Activated CD4-positive, alpha-beta T cell treated with anti-CD3 and anti-CD28 coated beads, Interleukin-2, amount 50 U/mL, for 4 hours (primary cell): ENCODE measurements at places on chromosomes 3 and 15.

- DNase-seq, result no peak
Measured at GRCh38 chr3:106673926-106674569, 703.2 kb upstream of the CCDC54 start.

- no peak for DNase-seq
Measured at GRCh38 chr3:137081711-137082110, 123.9 kb downstream of the IL20RB start.

DNA sequence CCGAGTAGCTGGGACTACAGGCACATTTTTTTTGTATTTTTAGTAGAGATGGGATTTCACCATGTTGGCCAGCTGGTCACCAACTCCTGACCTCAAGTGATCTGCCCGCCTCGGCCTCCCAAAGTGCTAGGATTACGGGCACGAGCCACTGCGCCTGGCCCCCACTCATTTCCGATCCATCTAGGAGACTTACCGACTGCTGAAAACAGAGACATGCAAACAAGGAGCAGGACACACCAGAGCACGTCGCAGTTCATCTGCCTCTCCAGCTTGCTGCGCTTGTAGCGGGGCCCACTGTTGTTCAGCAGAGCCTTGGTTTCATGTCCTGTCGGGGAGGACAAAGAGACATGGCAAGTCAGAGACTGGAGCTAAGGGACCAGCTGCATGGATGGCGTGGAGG, 137.4 kb downstream of the ATP10A start:
- DNase-seq, result no peak

DNA sequence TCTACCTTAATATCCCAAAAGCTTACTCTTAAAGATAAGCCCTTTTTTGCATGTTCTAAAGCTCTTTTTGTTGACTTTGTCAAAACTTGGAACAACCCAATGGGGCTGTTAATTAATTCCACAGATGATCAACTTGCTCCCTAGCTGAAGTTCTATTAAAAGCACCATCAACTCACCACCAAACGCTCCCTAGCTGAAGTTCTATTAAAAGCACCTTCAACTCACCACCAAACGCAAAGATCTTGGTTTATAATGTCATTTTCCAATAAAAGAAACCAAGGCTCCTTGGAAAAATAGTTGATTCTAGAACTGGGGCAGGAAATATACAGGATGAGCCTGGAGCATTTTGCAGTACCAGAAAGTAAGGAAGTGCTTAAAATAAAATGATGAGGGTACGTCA, 122.3 kb upstream of the STT3B start:
- DNase-seq, result no peak

DNA sequence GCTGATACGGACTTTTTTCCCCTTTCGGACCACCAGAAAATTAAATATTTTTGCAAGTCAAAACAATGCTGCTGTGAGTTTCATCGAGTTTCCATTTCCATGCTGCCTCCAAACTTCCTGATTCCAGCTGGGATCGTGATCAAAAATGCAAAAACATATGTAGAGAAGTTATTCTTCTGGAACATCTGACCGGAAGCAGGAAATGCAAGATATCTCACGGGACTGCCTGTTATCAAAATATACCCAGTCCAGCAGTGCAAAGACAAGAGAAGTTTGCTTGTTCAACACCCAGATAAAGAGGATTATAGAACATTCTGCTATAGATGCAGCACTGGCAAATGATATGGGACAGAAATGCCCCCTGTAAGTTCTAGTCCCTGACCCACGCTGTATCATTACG, 726.7 kb upstream of the NR2F2 start:
- no peak for DNase-seq

GRCh38 chr15:39699516-39700374, 82.9 kb downstream of the FSIP1 start:
- DNase-seq, result no peak

DNA sequence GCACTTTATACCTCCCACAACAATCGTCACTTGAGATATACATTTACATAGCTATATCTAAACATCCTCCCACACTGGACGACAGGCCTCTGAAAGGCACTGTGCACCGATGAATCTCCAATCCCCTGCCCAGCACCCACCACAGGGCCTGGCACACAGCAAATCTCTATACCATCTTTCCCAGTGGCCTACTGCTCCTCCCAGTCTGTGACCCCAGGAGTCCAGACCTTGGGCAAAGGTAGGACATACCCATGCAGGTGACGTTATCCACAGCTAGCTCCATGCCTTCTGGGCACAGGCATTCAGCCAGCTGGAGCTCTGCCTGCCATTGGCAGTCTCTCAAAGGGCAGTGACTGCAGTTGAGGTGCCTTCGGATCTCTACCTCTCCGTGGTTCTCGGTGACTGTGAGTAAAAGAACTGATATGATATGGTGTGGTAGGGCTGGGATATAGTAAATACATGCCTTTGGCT, 5.8 kb downstream of the LTK start:
- no peak for DNase-seq

- DNase-seq, result no peak
Measured at GRCh38 chr3:39138804-39139415, 14.5 kb downstream of the CSRNP1 start.

GRCh38 chr3:160127308-160127707, 97.9 kb upstream of the C3orf80 start:
- DNase-seq, result no peak

GRCh38 chr3:178665747-178666146, 129.5 kb downstream of the KCNMB2 start:
- no peak for DNase-seq

GRCh38 chr15:45572617-45573016, 14.6 kb upstream of the BLOC1S6 start:
- DNase-seq, result no peak

DNA sequence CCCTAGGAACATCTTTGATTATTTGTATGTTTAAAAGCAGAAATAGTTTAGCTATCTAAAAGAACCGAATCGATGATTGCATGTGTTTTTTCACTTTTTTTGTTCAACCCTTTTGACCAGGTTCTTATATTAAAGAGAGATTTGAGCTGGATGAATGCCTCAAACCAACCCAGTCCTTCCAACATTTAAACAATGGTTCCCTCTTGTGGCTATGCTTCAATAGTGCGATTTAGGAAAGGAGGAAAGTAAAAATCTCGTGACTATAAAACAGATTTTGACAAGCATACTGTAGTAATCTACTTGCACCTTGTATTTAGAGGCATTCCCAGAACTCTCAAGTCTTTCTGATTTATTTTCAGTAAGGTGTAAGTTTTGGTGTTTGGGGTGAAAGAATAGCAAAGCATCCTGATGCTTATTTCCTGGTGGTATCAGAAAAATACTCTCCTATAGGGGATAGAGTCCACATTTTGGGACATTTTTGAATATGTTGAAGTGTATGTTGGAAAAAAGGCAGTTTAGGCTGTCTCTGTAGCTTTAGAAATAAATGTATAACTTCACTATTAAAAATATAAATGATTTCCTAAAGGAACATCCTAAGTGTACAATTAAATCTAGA, 159.6 kb upstream of the KCNH8 start:
- no peak for DNase-seq

GRCh38 chr3:81770710-81771109, 9.3 kb upstream of the GBE1 start:
- no peak for DNase-seq

DNA sequence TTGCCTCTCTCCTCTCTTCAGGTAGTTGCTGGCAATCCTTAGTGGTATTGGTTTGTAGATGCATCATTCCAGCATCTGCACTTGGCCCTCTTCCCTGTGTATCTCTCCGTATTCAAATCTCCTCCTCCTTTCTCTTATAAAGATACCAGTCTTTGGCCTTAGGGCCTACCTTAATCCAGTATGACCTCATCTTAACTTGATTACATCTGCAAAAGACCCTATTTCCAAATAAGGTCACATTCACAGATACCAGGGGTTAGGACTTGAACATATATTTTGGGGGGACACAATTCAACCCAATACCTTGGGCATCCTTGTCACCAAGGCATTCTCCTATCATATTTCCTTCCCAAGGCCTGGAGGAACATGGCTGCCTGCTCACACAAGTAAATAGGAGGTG, 22.0 kb upstream of the ABHD2 start:
- no peak for DNase-seq

- no peak for DNase-seq
Measured at GRCh38 chr3:175940881-175941280, 1081.7 kb downstream of the NAALADL2 start.

DNA sequence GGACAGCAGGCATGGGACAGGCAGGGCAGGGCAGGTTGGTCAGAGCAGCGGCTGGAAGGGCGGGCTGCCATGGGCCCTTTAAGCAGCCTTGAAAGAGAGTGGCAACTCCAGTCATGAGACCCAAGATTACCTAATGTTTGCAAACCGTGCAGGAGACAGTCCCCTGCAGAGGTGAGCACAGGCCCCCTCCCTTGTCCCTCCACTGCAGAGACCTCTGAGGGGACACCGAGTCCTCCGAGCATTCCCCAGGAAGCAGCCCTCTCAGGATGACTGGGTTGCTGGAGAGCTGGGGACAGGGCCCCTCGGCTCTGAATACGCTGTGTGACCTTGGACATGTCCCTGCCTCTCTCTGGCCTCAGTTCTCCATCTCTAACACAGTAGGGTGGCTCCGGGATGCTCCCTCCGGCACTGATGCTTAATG, 81.4 kb downstream of the IQSEC1 start:
- no peak for DNase-seq

- DNase-seq, result peak; percentile 18
Measured at GRCh38 chr3:109806929-109807328, 469.6 kb upstream of the DPPA4 start.

DNA sequence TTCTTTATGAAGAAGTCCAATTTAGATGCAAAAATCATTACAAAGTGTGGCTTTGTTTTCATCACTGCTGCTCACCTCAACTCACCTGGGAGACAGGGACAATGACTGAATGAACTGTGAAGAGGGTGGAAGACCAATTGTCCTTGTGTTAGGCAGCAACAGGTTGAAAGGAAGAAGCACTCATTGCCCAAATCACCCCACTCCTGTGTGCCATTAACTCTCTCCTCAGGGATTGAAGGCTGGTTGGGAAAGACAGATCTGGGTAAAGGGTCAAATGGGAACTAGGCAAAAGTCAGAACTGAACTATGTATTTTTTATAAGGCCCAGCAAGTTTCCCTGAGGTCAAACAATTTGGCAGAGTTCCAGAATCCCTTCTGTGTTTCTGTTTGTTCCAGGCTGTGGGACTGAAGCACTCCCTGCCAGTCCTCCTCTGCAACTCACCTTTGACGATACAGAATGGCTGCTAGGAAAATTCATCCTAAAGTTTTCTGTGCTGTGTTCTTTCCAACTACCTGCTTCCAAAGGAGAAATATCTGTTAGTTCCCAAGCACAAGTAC, 68.6 kb upstream of the CCDC39 start:
- DNase-seq, result no peak

DNA sequence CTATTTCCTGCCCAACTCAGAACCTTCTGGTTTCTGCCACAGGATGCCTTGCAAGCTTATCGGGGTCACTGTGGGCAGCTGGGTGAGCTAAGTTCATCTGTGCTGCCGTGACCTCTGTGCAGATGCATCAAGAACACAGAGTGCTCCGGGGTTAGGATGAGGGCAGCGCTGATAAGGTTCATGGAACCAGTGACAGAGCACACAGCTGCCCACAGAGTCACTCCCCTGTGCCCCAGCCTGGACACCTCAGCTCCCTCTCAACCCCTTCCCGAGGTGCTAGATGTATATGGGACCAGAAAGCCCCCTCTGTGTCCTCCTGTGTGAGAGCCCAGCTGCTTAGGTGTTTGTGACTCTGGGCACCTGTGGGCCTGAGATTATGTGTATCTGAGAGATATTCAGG, 15.8 kb upstream of the ALAS1 start:
- no peak for DNase-seq

DNA sequence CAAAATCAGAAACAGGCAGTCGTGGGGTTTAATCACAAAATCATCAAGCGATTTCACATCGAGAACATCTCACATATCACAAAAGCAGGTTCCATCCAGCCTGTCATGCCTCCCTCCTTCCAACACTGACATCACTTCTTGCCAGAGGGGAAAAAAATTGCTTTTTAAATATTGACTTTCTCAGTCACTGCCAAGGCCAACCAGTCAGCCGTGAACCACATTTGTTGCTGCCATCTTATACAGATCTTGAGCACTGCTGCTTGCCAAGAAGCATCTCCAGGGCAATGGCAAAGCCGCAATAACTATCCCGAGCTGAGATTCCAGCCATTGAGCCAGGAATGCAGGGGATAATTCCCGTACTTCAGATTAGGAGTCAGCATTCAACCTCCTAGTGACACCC, 174.6 kb downstream of the ANXA2 start:
- DNase-seq, result no peak

DNA sequence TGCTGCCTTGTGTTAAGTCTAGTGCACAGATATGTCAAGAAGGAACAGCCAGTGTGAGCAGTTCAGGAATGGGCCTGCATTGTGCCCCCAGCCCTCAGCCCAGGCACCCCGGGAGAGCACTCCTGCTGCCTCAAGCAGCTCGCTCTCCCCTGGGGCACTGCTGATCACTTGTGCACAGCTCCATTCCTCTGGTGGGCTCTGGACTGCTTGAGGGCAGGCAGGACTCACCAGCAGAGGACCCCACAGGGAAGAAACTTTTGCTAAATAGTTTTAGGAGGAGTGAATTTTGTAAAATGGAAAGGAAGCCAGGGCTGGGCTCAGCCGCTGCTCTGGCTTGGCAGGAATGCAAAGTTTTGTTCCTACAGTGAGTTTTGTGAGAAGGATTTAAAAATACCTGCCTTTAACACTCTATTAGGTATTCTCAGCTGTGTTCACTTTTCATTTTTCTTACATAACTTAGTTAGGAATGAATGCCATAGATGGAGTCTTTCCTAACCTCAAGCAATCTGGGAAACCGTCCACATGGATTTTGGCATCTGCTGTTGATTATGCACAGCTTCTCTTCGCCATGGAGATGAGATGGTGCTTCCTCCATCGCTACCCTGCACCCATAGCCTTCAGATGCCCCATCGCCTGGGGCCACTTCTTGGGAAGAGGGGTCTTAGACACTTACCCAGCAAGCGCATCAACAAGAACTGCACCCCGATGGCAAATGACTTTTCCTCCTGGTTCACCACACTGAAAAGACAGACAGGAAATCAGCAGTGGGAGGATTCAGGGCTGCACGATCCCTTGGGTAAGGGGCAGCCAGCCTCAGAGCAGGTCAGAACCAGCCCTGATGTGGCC, 42.3 kb upstream of the RAB6B start:
- no peak for DNase-seq

- no peak for DNase-seq
Measured at GRCh38 chr3:88725440-88726165, 381.8 kb upstream of the EPHA3 start.

GRCh38 chr3:169308654-169309250, 354.8 kb downstream of the MECOM start:
- no peak for DNase-seq

DNA sequence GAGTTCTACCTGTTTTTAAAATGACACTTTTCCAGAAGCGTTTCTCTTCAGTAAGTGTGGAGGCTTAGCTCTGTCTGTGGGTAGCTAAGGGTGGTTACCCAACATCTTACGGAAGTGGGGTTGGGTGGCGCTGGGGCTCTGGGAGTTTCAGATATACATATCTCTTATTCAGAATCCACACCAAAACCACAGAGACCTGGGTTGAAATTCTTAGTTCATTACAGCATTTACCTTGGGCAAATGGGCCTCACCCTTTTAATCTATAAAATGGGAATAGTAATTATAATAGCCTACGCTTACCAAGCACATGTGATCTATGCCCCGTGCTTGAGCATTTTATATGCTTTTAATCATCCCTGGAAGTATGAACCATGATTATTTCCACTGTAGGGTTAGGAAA, 9.4 kb downstream of the PTPRG start:
- no peak for DNase-seq
